ENCODE measurements at places on chromosomes 3 and 15.

DNA sequence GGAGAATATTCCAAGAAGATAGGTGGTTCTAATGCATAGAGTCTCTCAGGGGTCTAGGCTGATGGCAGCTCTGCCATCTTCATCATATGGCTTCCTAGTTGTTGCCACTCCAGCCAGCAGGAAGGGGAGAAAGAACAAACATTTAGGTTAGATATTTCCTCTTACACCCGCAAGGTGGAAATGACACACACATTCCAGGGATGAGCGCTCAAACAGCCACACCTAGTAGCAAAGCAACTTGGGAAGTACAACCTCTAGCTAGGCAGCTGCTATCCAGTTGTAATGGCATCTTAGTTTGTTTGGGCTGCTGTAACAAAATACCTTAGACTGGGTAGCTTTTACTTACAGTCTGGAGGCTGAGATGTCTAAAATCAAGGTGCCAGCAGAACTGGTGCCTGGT is 51.9 kb upstream of the ADAMTSL3 start:
- DNase-seq, result no peak

- no peak for DNase-seq
Measured at GRCh38 chr15:93801206-93801605, 430.2 kb upstream of the MCTP2 start.

- no peak for DNase-seq
Measured at GRCh38 chr15:48642795-48643194, 2.7 kb downstream of the FBN1 start.

GRCh38 chr15:76151599-76151974 is 91.8 kb downstream of the TMEM266 start:
- no peak for DNase-seq

- DNase-seq, result no peak
Measured at GRCh38 chr3:132629928-132630327, 29.7 kb downstream of the ACAD11 start.

All from stimulated activated CD4-positive, alpha-beta T cell treated with anti-CD3 and anti-CD28 coated beads, Interleukin-1b, Interleukin-23, amount 100 ng/mL, for 1 hour (primary cell).